ENCODE measurements at places on chromosomes 1 and 21.

GRCh38 chr1:100400404-100400803, 48.1 kb downstream of the CDC14A start:
- no peak for DNase-seq

DNA sequence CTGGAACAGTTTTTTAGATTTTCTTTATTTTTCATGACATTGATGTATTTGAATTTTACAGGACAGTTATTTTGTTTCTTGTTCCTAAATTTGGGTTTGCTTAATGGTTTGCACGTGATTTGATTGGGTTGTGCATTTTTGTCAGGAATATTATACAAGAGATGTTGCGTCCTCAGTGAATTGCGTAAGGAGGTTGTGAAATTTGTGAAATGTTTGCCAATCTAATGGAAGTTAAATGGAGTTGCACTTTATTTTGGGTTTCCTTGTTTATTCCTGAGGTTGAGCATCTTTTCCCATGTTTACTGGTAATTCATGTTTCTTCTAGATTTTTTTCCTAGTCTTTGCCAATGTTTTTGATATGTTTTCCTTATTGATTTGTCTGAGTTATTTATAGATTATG, 19.9 kb downstream of the ZNF648 start:
- no peak for DNase-seq

DNA sequence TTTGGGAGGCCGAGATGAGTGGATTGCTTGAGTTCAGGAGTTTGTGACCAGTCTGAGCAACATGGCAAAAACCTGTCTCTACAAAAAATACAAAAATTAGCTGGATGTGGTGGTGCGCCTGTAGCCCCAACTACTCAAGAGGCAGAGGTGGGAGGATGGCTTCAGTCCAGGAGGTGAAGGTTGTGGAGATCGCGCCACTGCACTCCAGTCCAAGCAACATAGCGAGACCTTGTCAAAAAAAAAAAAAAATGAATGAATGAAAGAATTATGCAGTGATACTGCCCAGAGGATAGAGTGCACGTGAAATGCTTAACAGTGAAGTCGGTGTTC, 429 bp upstream of the DPH2 start:
- DNase-seq: no peak

DNA sequence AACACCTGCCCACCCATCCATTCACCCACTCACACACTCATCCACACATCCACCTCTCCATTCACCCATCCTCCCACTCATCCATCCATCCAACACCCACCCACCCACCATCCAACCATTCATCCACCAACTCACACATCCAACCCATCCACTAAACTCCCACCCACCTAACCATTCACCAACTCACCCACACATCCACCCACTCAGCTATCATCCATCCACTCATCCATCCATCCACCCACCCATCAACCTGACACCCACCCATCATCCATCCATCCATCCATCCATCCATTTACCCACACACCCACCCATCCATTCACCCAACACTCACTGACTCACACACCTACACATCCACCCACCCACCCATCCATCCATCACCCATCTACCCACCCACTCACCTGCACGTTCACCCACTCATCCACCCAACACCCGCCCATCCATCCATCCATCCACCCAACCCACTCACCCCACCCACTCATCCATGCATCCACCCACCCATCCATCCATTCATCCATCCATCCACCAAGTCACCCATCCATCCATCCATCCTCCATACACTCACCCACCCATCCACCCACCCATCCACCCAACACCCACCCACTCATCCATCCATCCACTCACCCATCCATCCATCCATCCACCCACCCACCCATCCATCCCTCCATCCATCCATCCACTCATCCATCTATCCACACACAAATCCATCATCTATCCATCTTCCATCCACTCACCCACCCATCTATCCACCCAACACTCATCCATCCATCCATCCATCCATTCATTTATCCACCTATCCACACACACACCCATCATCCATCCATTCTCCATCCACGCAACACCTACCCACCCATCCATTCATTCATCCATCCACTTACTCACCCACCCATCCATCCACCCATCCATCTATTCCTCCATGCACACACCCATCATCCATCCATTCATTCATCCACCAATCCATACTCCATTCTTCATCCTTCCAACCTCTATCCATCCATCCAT, 17.4 kb upstream of the PRDM16 start:
- DNase-seq: no peak

DNA sequence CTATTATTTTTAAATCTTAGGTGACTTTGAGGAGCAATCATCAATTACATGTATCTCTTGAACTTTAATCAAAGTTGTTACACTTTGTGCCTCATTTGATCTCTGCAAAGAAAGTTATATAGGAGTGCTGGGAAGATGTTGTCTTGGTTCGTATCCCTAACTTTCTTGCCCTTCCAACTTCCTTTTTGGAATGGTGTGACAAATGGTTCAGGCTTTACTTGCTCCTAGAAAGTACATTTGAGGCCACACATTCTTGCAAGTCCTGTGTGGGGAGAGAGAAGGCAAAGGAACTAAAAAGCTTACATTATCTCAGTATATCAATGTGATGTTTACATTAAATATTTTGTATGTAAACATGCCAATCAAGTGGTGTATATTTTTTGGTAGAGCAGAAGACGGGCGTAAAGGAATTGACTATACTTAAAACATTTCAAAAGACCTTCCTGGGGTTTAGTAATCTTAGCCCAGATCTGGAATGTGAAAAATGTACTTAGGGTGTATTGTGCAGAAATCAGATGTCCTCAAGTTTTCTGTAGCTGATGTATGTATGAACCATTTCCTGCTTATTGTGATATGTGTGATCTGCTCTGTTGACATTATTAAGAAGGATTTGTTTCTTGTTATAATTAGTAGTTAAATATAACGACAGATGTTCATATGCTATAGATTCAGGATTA, 59.2 kb downstream of the USP25 start:
- no peak for DNase-seq

GRCh38 chr1:197467881-197468280, 199.8 kb downstream of the CRB1 start:
- DNase-seq: no peak
